Heart right ventricle (tissue), 16 donors: ENCODE measurements at places on chromosomes 2 and 18. TPM values are rescaled to one million over a fixed set of nuclear protein-coding genes. Genes with fewer than 3 reads are reported as not detected.
A peak's percentile ranks its signal among the peaks of the same experiment; 100 is the strongest.

GRCh38 chr2:106299696-106300095 is 105.6 kb upstream of the UXS1 start:
- DNase-seq: no peak

DNA sequence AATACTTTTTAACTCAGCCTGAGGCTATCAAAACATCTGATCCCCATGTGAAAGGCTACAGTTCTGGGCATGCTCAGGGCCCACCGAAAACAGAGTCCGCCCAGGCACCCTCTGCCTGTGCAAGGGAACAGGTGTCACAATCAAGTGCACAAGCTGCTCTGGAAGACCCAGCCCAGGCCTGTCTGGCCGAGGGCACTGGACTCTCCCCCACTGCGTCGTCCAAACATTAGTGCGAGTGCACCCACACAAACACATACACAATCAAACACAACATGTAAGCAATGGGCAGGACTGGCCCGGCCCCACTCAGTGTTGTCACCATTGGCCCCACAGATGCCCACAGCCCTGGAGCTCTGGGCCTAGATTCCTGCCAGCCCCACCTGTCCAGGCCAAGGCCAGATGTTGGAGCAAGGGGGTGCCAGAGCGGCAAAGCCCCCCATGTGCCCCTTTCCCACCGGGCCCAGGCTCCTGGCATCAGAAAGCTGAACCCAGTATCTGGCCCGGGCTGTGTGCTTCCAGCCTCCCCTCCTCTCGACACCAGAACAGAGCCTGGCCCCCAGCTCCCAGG is 617 bp upstream of the ALPG start:
- no peak for DNase-seq

GRCh38 chr2:40049781-40050180 is 270.7 kb upstream of the THUMPD2 start:
- no peak for DNase-seq

- no peak for DNase-seq
Measured at GRCh38 chr2:54773838-54774237, 50.4 kb downstream of the EML6 start.

GRCh38 chr2:37526323-37526722 is 145.1 kb downstream of the CDC42EP3 start:
- DNase-seq: no peak

GRCh38 chr18:46133534-46133933 is 29.3 kb downstream of the HAUS1 start:
- no peak for DNase-seq

- peak; percentile 59 for DNase-seq
Measured at GRCh38 chr2:31138037-31138962, at the start of gene GALNT14. Gene GALNT14, minus strand, starts transcription at chr2:31138440. Its CDS starts 354 bp downstream, at chr2:31138086.

- DNase-seq: no peak
Measured at GRCh38 chr2:101546376-101547058, 71.6 kb upstream of the RFX8 start.

- no peak for DNase-seq
Measured at GRCh38 chr2:200369886-200370285, 63.4 kb downstream of the SPATS2L start.

DNA sequence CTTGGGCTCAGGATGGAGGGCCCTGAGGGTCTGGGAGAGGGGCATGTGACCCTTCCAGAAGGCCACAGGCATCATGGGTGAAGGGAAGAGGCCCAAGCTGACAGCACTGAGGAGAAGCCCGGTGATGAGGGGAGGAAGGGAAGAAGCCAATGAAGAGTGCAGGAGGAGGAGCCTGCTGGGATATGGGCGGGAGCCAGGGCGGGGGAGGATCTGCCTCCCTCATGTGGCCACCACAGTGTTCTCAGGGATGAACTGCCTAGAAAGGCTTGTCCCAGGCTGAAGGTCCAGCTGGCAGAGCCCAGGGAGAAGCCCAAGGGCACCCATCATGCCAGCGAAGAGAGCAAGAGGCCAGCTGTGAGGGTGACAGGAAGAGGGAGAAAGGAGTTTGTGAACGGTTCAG is 24.6 kb upstream of the PLB1 start:
- DNase-seq: no peak

DNA sequence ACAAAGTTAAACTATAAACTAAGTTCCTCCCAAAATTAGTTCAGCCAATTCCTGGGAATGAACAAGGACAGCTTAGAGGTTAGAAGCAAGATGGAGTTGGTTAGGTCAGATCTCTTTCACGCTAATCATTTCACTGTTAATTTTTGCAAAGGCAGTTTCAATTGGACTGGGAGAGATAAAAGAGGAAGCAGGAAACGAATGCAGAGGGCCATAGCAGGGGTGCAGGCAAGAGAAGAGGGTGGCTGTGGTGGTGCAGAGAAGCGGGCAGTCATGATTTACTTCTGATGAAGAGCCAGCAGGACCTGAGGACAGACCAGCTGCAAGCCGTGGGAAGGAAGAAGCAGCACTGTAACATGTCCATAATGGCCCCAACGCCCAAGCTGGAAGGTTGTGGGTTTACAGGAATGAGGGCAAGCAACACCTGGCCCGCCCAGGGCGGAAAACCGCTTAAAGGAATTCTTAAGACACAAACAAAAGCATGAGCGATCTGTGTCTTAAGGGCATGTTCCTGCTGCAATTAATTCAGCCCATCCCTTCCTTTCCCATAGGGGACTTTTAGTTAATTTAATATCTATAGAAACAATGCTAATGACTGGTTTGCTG is 4.1 kb upstream of the RMP24 start:
- DNase-seq: no peak

DNA sequence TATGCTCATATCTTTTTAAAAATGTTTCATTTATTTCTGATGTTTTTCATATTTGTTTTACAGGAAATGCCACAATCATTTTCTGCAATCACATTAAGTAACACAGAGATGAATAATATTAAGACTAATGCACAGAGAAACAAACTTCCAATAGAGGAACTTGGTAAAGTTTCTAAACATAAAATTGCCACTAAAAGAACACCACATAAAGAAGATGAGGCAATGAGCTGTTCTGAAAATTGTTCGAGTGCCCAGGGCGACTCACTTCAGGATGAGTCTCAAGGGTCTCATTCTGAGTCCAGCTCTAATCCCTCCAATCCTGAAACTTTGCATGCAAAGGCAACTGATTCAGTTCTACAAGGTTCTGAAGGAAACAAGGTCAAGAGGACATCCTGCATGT is 70.4 kb downstream of the APLF start:
- DNase-seq: no peak

DUSP11 gene
- 9.3 TPM for total RNA-seq

C2orf66 gene
- not detected for total RNA-seq

ACMSD gene
- not detected for total RNA-seq

MROH2A gene
- total RNA-seq: not detected

CCL20 gene
- total RNA-seq: not detected
